ENCODE measurements at places on chromosomes 2 and 18.

- ATAC-seq: no peak
These were observed 110.2 kb upstream of the GPC1 start for GRCh38 chr2:240325016-240326007.

- no peak for ATAC-seq
These were observed 38.2 kb downstream of the BOLA3 start for GRCh38 chr2:74109551-74109950.

DNA sequence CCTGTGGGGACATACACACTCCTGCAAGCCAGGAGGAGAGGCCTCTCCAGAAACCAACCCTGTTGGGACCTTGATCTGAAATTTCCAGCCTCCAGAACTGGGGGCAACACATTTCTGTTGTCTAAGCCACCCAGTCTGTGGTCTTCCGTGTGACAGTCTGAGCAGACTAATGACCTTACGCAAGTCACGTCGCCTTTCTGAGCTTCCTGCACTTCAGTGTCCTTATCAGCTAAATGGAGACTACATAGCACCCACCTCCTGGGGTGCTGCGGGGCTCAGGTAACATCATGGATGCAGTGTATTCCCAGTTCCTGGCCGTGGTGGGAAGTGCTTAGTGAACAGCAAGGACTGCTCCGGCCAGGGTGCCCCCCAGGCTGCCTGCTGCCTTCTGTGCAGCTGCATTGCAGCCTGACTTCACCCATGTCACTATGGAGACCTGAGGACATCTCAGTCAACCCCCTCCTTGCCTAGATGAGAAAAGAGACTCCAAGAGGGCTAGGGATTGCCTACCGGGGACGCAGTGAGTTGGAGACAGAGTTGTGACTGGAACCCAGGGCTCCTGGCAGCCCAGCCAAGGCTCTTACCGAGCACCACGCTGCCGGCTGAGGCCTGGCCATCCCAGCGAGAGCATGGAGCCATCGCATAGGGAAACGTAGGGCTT lies 61.2 kb upstream of the FZD5 start:
- no peak for ATAC-seq

- no peak for ATAC-seq
These were observed 231.7 kb downstream of the GBX2 start for GRCh38 chr2:235936493-235936892.

- no peak for ATAC-seq
These were observed 54.4 kb upstream of the CCDC68 start for GRCh38 chr18:55013685-55014084.

GRCh38 chr2:32937602-32938448 lies 8.9 kb upstream of the LTBP1 start:
- no peak for ATAC-seq

DNA sequence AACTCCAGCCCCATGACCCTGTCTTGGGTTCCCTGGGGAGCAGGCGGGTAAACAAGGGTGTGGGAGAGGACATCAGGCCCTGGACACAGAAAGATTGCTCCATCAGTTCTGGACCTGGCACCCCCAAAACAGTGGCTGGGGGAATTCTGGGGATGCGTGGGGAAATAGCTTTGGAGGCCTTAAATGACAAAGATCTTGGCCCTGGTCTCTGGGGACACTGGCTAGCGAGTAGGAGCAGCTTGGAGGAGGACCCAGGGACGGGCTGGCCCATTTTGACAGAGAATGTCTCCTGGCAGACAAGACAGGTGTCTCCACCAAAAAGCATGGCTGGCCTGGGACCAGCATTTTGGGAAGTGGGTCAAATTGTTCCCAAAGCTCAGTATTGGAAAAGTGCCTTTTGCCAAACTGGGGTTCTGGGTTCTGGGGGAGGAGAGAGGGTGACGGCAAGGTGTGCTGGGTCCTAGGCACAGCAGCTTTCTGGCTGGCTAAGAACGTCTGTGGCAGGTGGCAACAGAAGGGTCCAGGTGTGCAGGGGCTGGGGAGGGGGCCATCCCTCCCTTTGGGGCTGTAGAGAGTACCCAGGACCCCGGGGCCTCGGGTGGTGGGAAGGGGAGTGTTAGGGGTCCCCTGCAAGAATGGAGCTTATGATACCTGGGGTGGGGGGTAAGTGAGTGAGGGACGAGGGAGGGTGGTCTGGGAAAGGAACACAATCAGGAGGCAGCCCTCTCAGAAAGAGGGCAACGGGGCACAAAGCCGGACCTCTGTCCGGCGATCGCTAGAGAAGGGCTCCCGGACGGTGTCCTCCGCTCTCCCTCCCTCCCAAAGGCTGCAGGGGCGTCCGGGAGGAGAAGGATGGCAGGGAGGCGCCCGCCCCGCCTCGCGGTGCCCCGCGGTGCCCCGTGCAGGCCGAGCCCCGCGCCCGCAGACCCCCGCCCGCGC lies 556 bp downstream of the CYRIA start:
- ATAC-seq: peak; percentile 35

DNA sequence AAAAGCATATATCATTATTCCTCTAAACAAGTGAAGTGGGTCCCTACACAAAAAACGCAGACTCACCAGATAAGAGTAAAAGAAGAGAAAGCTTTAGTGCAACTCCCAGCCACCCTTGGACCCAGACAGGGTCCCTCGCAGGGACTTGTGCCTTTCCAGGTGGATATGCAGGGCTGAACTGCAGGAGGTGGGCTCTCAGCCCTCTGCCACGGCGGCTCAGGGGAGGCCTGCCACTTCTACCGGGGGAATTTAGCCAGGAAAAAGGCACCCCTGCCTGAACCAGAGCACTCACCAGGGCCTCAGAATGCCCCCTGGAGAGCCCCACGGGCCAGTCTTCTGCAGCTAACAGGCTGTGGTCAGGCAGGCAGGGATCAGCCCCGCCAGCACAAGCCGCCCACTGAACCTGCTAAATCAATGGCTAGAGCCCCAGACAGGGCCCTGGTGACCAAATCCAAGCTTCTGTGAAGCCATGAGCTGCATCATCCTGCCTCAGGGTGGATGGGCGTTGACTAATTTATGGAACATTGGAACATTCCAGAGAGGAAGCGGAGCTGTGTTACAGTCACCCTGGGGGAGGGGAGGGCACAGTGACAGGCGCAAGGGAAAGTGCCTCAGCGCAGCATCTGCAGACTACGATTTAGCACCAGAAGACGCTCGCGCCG lies 209.3 kb downstream of the EIPR1 start:
- no peak for ATAC-seq

DNA sequence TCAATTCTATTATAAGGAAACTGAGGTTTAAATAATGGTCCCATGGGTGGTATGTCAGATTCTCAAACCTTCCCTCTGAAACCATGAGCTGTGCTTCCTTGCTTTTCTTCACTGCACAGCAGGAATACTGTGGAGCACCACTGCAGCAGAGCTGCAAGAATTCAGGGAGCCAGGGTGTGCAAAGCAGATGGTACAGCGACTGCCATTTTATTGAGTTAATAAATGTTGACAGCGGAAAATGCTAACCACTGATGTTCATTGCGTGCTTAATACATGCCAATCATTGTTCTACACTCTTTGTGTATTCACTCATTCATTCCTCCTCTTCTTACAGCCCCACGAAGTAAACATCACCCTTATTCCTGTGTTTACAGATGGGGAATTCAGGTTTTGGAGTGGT lies 152.2 kb upstream of the THSD7B start:
- no peak for ATAC-seq

- no peak for ATAC-seq
These were observed 112.7 kb upstream of the SMAD2 start for GRCh38 chr18:48043166-48043565.

DNA sequence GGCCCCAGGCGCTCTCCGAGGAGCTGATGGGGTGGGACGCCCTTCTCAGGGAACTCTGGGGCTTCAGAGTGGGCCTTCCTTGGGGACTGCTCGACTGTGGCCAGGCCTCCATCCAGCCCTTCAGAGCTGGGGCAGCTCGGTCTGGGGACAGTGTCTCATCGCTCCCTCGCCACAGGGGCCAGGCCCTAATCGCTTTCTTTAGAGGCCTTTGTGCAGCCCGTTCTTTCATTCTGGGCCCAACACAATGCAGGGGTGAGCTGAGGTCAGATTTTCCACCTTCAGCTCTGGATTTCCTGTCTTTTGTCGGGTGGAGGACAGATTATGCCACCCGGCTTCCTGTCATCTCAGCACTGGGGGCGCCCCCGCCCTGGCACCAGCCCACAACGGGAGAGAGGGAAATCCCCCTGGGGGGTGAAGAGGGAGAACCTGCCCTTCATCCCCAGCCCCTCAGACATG lies 25.2 kb downstream of the MYCN start:
- ATAC-seq: peak; percentile 65

GRCh38 chr2:190582736-190583506 lies 48.4 kb upstream of the NEMP2 start:
- ATAC-seq: peak; percentile 84

DNA sequence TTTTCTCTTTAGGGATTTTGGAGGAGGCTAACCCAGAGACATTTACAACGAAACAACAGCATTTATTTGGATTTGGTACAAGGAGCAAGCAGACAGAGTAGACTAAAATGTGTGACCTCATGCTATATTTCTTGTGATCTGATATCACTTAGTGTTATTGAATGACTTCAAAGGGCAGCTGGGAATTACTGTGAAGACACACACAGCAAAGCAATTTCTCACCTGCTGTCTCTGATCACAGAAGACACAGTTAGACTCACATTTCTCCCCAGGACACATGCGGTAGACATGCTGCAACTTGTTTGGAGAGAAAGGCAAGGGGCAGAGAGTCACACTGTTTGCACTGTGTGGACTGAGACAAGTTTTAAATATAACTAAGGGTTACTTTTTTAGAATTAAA lies 67.5 kb downstream of the LTBP1 start:
- ATAC-seq: no peak

DNA sequence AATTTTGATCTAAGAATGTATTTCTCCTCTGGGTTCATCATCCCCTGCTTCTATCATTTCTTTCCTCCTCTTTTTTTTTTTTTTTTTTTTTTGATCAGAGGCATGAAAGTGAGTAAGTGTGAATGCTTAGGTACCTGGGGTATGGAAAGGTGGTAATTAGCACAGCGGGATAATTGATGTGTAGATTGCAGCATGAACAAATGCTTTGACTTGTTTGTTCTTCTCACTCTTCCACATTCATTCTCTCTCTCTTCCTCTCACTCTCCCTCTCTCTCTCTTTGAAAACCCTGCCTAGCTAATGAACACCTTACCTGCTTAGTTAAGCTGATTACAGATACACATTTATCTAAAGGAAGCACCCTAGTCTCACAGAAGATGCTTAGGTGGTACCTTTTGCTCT lies 74.7 kb downstream of the ZEB2 start:
- ATAC-seq: no peak

DNA sequence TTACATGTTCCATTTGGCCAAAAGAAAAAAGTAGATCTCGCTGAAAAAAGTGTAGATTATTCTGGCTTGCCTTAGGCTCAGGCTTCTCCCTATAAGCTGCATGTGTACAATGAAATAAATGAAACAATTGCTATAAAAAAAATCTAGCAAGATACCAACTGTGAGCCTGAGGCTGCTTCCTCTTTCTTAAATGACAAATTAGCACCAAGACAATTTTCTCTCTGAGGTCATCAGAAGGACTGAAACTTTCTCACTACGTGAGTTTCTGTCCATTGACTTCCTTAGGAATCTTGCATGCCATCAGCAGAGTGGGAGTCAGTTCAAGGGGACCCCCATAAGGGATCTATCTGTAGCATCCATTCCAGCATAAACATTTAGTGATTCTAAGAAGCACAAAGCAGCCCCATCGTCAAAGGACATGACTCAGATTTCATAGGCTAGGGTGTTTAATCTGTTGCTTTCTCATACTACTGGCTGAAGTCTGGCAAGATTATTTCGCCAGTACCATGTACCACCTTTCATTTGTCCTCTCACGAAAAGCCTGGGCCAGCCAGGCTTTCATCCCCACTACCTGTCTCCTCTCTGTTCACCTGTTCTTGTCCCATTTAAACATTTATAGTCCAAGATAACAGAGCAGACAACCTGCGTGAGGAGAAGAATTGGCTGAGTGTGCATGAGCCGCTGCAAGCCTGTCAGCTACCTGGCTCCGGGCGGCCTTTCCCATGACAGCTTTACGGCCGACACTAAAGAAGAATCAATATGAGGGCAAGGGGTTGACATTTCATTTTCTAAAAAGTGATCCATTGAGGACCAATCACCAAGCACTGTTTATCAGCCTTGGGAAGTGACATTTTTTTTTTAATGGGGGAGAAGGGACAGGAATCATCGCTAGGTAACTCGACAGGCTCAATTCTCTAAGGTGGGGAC lies 120.0 kb downstream of the EPHA4 start:
- ATAC-seq: no peak

DNA sequence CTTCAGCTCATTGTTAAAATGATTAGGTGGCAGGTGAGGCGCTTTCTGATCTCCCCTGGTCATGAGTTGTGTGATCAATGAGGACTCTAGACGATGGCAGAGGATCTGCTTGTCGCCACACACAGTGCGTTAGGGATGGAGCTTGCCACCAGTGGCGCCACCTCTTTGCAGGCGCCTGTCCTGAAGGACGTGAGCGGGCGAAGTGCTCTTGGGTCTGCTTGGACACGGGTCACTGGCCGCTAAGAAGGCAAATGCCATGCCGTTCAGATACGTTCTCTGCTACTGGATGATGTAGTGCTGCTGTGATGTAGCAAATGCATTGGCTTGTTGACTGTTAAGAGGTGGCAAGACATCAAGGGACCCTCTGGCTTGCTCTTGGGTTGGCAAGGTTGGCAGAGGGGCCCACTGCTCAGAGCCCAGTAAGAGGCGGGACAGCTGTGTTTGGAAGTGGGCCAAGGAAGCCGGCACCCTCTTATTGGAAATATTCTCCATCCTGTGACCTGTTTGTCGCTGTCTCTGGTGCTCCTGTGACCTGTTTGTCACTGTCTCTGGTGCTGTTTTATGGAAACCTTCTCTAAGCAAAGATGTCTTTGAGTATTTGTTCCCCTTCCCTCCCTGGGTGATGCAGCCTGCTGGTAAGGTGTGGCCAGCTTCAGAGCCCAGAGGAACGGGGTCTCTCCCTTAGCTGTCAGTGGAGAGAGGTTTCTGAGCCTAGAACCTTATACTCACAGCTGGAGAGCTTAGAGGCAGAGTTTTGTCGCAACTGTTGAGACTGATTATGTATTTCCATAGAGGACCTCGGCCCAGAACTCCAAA lies 14.6 kb downstream of the LDLRAD4 start:
- no peak for ATAC-seq

- no peak for ATAC-seq
These were observed 32.0 kb downstream of the EFR3B start for GRCh38 chr2:25073914-25074313.

DNA sequence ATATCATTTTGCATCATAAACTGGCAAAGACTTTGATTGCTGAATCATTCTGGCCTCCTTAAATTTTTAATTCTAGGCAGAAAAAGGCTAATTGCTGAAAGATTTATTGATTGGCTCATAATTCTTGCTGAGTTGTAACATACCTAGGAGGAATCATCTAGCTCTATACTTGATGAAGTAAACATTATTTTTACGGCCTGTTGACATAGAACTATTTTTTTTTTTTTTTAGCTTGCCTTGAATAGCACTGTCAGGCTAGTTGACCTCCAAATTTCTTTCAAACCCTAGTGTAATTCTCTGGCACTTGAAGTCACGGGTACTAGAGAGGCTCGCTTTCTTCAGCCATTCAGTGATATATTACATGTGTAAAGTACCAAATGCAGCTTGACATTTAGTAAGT lies 2.8 kb downstream of the SERPINB12 start:
- ATAC-seq: no peak

Measured in stimulated activated memory B cell treated with anti-CD40 and anti-IgM and Interleukin-4, amounts not matched to agents 10 μg/mL and 1 μg/mL and 100 μg/mL, for 72 hours (primary cell).